ENCODE measurements at places on chromosomes 4 and X.

GRCh38 chr4:103207673-103208072, 9.5 kb upstream of the CENPE start:
- DNase-seq = no peak

DNA sequence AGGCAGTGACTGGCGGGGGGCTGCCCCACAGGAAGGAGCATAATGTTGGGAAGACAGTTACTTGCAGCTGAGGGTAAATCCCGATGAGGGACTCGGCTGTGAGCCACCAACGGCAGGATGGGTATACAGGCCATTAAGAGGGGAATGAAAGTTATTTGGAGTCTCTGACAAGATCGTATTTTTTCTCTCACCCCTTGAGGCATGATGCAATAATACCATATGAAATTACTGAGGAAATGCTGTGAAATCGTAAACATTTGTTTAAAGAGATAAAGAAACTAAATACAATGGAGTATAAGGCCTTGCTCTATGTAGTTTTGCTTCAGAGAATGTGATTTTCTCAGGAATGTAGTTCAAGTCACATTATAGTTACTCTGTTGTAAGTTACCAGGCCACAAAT, 12.7 kb downstream of the IL1RAPL1 start:
- no peak for DNase-seq

DNA sequence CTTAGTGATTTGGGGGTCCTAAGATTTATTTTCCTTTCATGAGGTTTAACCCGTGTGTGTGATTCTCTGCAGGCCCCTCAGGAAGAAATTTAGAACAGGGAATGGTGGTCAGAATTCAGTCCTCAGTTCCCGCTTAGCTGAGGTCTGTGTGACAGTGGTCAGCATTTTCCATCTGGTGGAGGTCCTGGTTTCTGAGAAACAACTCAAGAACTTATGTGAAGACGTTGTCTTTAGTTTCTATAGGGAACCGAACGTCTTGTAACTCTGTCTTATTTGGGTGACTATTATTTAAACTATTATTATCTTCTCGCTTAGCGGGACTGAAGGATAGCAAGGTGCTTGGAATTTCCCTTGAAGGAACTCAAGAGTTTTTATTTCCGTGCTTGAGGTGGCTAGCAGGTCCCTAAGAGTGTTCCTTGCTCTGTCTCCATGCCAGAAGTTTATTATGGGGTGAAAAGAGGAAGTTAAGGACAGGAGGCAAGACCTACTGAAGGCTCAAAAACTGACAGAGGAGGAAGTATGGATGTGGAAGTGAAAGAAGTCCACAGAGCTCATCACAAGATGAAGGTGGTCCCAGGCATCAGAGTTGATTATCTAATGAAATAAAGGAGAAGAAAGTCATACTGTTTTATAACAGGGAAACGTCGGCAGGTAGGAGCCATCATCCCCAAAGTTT, 9.4 kb downstream of the MGST2 start:
- DNase-seq = no peak

- no peak for DNase-seq
These were observed 5.9 kb downstream of the RIPPLY1 start for GRCh38 chrX:106897259-106897658.

DNA sequence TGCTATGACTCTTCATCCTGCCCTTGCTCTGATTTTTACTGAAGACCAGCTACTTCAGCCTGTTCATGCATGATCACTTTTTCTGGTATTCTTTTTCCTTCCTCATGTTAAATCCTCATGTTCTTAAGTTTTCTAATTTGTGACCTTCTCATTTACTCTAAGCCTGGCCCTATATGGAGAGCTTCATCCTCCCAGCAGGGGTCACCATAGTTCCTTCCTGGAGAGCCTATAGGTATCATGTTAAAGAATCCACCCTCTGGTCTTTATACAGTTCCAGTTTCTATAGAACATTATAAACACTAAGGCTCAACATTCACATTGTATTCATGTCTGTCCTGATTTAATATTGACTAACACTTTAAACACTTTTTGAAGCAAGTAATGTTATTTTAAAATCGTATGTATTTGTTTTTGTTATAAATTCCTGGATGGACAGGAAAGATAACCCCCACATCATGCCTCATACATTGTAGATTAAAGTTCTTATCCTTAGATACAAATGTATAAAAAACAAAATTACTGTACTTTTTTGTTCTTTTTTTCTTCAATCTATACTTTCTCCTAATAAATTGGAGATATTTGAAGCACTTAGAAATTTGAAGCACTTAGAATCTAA, 53.8 kb upstream of the OTUD4 start:
- peak; percentile 34 for DNase-seq

- DNase-seq = no peak
These were observed 353.4 kb downstream of the SPRY1 start for GRCh38 chr4:123750044-123750443.

DNA sequence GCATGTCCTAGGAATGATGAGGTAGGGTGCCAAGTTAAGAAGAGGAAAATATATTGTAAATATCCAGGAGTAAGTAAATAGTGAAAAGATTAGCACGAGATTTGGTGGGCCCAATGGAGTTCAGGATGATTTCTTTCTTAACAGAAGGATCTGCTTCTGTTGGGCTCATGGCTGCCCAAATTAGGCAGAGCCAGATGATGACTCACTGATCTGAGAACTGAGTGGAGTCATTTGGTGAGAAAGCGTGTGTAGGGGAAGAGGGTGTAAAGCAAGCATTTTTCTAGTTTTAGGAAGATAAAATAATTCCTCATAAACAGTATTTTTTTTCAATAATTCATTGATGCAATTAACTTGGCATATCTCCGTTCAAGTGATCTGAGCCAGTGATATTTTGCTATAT, 1.6 kb downstream of the TBX22 start:
- DNase-seq = no peak

DNA sequence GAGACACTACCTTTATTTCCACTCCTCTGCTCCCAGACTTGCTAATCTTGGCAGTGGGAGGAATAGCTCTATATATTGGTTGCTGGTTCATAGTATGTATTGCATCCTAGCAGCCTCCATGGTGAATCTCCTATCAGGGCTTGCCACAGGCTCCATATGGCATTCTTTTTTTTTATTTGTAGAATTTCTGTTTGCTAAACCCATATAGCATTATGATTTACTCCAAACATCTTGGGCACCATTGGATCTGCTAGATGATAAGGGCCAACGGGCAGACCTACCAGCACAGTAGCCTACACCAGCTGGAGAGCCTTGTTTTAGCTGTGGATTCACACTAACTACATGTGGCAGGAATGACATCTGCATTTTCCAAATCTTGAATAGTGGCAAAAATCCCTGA, 6.9 kb downstream of the SMIM10 start:
- no peak for DNase-seq

GRCh38 chr4:121980643-121981042, 28.8 kb upstream of the TRPC3 start:
- no peak for DNase-seq

DNA sequence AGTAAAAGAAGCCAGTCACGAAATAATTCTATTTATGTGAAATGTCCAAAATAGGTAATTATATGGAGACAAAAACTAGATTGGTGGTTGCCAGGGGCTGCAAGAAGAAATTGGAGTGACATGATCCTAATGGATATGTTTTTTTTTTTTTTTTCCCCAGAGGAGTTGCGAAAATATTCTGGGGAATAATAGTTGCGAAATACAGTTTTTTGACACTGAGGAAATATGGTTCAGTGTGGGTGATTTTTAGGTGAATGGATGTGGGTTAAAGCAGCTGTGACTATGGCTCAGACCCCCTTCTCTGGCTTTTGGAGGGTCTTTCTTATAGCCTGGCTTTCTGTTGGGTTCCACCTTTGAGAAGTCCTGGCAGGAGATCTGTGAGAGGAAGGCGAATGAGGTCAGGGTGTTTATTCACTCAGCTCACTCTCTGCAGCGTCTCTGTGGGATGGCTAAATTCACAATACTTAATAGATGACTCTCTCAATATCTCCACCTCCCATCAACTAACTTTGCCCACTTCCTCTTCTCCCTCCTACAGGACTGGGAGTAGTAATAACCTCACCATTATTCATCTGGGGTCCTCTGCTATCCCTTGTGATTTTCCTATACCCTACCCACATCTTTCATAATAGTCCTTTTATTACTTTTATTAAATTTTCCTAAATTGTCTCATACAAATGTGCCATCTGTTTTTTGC, 15.3 kb upstream of the RAB9B start:
- DNase-seq = no peak

DNA sequence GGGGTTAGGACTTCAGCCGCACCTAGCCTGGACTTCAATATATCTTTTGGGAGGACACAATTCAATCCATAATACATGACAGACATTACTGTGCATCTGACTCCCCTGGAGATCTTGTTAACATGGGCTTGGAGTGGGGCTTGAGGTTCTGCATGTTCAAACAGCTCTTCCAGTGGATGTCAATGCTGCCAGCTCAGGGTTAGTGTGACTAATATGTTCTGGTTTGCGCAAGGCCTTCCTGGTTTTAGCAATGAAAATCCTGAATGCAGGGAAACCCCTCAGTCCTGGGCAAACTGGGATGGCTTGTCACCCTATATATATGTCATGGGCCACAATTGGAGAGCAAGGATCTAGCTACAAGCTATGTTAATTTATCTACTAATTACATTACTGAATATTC, 2.7 kb upstream of the TSPAN7 start:
- DNase-seq = peak; percentile 5

DNA sequence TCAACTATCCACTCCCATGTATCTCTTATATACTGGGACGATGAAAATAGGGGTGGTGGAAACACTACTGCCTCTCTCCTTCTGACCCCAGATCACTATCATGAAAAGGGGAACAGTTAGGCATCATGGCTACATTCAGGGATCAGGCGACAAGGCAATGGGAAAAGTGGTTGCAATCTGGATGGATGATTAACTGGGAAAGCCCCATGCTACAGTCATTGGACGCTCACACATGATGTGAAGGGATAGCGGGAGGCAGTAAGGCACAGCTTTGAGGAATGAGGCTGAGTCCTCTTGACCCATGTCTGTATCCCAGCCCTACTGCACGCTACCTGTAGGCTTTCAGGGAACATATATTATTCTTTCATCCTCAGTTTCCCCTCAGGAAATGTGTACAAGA, 10.2 kb downstream of the GASK1B start:
- DNase-seq = no peak

DNA sequence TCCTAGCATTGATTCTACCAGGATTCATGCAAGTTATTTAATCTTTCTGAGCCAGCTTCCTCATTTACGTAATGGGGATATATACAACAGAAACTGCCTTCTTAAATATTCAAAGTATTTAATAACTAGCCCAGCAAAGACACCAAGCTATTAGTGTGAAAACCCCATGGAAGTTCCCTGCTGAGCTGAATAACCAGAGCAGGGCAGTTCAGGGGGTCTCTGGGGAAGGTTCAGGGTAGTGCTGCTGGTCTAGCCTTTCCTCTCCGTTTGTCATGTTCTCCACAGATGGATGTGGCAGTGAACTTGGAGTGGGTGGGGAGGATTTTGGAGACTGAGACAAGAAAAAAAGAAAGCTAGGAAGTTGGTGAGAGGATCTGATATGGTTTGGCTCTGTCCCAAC, 240.8 kb upstream of the TAPT1 start:
- DNase-seq = no peak

DNA sequence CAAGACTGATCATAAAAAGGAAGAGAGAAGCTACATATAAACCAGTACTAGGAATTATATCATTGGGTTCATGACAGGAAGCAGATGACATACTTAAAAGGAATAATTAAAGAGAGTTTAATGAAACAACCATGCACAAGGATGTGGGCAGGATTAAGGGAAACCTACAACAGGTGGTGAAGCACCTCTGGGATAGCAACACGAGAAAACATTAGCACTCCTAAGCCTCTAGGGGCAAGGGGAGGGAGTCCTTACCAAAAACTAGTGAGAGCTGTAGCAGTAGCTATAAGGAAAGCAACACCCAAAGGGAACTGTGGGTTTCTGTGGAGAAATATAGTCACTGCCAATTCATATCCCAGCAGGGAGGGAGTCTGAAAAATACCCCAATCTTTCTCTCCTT, 7.2 kb upstream of the THOC2 start:
- no peak for DNase-seq

GRCh38 chr4:181807771-181808170, 435.4 kb upstream of the TENM3 start:
- DNase-seq = peak; percentile 45

DNA sequence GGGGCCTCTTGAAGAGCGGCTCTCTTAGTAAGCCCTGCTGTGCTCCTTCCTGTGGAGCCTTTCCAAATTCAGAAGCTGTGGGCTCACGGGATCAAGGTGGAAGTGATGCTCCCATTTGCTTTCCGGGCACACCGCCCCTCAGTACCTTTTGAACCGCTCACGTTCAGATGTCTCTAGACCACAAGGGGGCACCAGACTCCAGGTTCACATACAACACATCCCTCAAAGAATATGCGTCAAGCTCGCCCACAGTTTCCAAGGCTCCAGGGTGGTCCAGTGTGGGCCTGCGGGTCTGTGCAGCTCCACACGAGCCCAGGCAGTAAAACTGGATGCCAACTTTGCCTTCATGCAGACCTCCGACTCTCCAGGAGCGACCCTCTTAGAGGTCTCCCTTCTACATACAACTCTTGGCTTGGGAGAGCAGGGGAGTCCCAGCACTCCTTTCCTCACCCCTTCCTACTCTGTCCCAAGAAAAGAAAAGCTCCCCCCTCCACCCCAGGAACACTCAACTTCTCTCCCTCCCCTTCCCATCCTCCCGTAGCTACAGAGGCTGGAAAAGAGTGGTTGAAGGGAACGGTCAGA, 11.0 kb downstream of the SUPT20HL1 start:
- no peak for DNase-seq

DNA sequence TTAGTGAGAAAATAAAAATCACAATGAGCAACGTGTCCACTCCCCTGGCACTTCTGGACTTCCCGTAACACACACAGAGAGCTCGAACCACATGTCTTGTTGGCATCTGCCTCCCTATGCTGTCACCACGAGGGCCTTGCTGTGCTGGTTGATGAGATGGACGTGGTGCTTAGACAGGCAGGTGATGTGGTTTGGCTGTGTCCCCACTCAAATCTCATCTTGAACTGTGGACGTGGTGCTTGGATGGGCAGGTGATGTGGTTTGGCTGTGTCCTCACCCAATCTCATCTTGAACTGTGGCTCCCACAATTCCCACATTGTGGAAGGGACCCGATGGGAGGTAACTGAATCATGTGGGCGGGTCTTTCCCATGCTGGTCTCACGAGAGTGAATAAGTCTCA, 40.0 kb downstream of the FGFRL1 start:
- DNase-seq = no peak

GRCh38 chr4:139834226-139834662, 168.6 kb downstream of the MGST2 start:
- DNase-seq = no peak

- DNase-seq = no peak
These were observed 40.0 kb downstream of the VGLL1 start for GRCh38 chrX:136572030-136572429.

- no peak for DNase-seq
These were observed 129.2 kb downstream of the NR3C2 start for GRCh38 chr4:148312956-148313490.

- peak; percentile 23 for DNase-seq
These were observed 89.6 kb upstream of the PRPS2 start for GRCh38 chrX:12701628-12702027.

- DNase-seq = no peak
These were observed 99.0 kb downstream of the AREG start for GRCh38 chr4:74543983-74544382.

GRCh38 chr4:120921456-120922380, 808 bp downstream of the PRDM5 start:
- DNase-seq = peak; percentile 18

Measured in skeletal muscle cell (primary cell).